ENCODE measurements at places on chromosomes 1 and 21. TPM values are rescaled to one million over a fixed set of nuclear protein-coding genes. Genes with fewer than 3 reads are reported as not detected.

DNA sequence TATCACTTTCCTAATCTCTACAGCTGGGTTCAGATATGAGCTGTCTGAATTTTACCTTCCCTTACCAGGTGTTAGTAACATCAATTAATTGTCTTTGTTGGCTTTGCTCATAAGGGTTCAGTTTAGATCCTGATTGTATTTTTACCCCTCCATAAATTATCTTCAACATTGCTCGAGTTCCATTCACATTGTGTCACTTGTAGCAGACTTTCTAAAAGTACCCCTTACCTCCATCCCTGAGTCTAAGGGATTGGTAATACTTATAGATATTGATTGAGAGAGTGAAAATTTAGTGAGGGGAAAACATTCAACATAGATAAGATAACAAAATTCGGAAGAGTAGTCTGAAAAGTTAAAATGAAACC lies 7.3 kb downstream of the RASAL2 start:
- DNase-seq, result no peak

DNA sequence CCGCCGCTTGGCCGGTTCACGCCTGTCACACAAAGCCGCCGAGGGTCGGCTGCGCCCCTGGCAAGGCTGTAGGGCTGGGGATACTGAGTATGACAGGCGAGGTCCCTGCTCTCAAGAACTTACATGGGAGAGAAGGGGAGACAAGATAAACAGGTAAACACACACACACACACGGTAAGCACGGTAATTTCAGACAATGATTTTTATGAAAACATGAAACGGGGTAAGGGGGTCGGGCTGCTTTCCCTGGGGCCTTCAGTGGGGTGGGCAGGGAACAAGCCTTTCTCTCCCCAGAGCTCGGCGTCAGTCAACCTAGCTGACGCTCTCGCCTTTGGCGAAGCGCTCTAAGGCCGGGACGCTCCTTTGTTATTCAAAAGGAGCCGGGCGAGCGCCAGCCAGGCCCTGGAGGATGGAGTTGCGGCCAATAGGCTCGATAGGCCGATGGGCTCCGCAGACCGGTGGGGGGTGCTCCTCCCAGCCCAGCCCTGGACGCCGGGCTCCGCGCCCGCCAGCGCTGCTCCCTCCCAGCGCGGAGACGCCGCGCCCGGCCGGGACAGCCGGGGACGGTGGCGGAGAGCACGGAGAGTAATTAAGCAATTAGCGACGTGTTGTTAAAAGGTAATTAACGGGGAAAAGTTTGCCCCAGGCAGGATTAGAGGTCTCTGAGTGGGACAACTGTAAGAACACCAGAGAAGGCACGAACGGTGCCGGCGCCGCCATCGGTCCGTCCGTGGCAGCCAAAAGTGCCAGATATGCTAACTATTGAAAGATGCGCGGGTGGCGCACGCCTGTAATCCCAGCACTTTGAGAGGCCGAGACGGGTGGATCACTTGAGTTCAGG lies 950 bp upstream of the INKA2 start:
- DNase-seq, result peak; percentile 71

- DNase-seq, result no peak
Measured at GRCh38 chr21:44059710-44060109, 47.5 kb upstream of the PWP2 start.

- no peak for DNase-seq
Measured at GRCh38 chr21:24705201-24705600, 902.1 kb downstream of the MRPL39 start.

DNA sequence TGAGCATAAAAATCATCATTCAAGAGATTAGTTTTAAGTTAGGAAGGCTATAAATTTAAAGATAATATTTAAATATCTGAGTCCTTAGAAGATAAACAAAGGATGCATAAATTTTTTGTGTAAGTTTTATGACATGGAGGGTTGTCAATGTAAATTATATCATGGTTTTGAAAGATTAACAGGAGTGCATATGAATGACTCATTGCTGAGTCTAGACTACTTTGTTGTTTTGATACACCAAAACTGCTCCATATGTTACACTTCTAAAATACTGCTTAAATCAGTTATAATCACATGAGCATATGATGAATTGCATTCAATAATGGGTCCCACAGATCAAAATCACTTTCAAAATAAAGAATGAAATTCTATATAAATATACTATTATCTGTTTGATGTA lies 312.5 kb downstream of the KCNT2 start:
- DNase-seq, result no peak

DNA sequence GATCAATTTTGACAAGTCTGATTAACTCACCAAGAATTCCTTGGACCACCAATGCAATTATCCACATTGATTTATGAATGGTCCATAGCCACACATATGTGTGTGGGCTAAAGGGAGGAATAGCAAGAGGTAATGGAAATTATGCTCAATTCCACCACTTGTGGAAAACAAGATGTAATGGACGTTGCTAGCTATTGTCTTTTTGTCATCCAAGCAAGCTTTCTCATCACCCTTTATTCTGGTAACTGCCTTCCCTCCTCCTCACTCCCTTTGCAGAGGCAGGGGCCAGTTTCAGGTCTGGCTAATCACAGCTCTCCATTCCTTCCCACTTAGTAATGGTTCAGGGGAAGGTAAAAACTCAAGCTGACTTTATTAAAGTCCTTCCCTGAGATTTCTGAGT lies 24.7 kb upstream of the RAB3GAP2 start:
- DNase-seq, result no peak

DNA sequence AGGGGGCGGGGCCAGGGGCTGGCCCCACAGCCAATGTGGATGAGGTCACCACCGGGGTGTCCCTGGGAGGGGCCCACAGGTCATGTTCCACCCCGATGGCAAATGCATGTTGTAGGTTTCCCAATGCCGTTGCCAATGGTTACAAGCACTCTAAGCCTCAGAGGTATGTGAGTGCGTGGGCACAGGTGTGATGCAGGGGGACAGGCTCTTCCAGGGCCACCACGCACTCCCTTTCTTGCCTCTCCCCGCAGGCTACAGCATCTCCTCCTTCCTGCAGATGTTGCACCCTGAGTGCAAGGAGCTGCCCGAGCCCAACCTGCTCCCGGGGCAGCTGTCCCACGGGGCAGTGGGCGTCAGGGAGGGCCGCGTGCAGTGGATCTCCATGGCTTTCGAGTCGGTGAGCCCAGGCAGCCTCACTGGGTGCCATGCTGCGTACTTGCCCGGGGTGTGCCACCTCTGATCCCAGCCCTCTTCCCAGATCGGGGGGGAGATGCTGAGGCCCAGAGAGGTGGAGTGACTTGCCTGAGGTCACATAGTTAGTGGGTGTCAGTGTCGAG lies 52.4 kb downstream of the DISP3 start:
- no peak for DNase-seq

- peak; percentile 92 for DNase-seq
Measured at GRCh38 chr1:228664399-228664914, 70.8 kb upstream of the RHOU start.

- DNase-seq, result no peak
Measured at GRCh38 chr1:34726861-34727260, 28.0 kb upstream of the GJB5 start.

DNA sequence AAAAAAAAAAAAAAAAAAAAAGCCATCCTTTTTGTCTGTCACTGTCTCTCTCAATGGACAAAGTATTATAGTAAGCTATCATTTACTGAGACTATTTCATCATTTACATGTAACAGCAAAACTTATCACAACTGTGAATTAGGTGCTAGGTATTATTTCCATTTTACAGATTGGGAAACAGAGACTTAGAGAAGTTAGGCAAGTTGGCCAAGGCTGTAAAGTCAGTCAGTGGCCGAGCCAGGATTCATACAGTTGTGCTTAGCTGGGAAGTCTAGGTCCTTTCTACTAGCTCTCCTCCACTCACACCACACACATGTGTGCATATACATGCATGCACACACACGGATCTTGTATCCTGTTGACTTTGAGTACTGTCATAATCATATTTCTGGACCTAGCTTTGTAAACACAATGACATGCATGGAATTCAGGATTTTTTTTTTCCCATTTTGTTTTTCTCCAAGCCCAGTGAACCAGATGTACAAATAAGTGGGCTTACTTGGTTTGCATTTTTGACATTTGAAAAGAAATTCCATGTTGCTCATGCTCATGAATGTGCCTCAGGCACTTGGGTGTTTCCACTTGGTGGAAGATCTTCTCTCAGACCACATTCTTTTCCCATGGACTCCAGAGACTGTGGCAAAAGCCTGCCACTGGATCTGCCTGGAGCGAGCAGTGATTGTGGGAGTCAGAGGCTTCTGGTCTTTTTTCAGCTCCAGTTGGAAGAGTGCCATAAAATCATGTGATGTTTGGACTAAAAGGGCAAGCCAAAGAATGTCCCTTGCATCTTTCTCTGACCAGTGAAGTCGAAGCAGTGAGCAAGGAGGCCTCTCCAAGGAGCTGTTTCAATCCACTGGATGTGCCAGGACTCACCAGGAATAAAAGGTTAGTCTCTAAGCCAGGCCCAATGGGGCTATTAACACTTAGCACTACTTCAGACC lies 61.7 kb upstream of the DNAJC6 start:
- peak; percentile 46 for DNase-seq

- peak; percentile 77 for DNase-seq
Measured at GRCh38 chr1:99503276-99503747, 142.6 kb upstream of the PALMD start.

DNA sequence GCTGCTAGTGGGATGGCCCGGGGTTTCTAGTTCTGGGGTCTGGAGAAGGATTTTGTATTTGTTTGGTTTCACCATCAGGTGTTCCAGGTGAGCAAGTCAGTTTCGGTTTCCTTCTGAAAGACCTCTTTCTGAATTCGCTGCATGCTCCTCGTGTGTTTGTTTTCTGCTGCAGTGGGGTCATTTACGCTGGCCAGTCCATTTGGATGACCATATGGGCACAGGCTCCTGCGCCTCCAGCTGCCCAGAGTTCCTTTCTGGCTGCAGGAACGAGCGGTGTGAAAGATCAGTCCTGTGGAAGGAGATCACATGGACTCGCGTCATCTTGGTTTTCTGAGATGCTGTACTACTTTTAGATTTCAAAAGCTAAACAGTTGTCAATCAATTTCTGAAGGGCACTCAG lies 83.7 kb upstream of the GCLM start:
- no peak for DNase-seq

GRCh38 chr1:231702804-231703203 lies 76.2 kb downstream of the DISC1 start:
- DNase-seq, result no peak

CHRM3 gene
- 11.5 TPM for total RNA-seq

S100A1 gene
- 24.0 TPM for total RNA-seq

URB1 gene
- 41.4 TPM for total RNA-seq

SLC1A7 gene
- 0.47 TPM for total RNA-seq

NBPF6 gene
- total RNA-seq, result 1.8 TPM

GNAT2 gene
- total RNA-seq, result 3.0 TPM
